ENCODE measurements at places on chromosomes 1 and 21.

GRCh38 chr21:44831227-44831860 is 13.5 kb upstream of the SUMO3 start:
- DNase-seq = no peak

GRCh38 chr1:47785561-47786271 is 211.5 kb downstream of the TRABD2B start:
- no peak for DNase-seq

- DNase-seq = no peak
Measured at GRCh38 chr1:87119541-87120140, 205.2 kb downstream of the HS2ST1 start.

- no peak for DNase-seq
Measured at GRCh38 chr1:118949315-118949714, 38.8 kb downstream of the TBX15 start.

GRCh38 chr1:205229399-205229871 is 1.7 kb downstream of the TMCC2 start:
- peak; percentile 41 for DNase-seq

DNA sequence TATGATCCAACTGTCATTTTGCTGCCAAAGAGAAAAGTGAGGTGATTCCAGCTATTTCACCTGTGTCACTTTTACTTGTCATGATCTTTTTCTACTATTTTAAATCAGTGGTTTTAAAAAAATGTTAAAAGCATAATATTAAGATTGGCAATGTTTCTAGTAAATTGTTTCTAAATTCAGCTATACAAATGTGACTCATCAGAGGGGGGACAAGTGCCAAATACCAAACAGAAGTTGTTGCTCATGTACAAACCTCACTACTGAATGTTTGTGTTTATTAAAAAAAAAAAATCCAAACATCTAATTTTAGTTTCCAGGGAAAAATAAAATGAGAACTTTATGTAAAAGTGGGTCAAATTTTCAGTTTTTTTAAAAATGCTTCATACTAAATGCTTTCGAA is 346.2 kb upstream of the SNX7 start:
- no peak for DNase-seq

DNA sequence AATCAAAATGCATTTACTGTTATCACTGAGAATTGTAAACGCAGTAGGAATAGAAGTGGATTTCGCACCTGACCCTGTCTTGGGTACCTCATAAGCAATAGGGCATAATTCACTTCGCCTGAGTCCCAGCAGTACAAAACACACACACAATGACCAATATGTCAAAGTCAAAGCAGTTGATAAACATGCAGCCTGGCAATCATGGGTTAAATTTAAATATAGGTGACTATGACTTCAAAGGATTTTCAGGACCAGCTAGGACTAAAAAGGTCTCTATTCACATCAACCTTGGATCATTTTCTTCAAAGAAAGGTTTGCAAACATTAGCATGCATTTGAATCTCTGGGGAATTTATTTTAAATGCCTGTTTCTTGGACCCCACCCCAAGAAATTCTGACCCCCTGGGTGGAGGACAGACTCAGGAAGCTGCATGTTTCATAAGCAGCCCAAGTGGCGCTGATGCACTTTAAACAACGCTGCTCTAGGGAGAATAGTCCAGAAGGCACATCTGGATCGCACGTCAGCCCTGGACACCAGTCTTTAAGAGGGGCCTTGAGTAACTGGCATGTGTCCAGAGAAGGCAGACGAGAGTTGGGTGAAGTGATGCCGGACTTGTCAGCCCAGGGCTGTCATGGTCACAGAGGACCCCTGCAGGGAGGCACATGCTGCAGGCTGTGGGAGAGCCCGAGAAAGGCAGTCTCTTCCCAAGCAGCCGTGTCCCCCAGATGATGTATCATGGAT is 55.7 kb upstream of the EFHD2 start:
- DNase-seq = no peak

GRCh38 chr1:19330449-19331135 is 18.5 kb downstream of the SLC66A1 start:
- DNase-seq = no peak

- DNase-seq = no peak
Measured at GRCh38 chr1:182676274-182676673, 8.1 kb downstream of the RGS8 start.

GRCh38 chr1:206666954-206667665 is 17.6 kb upstream of the MAPKAPK2 start:
- DNase-seq = no peak

- DNase-seq = no peak
Measured at GRCh38 chr1:209227171-209227570, 356.3 kb upstream of the CAMK1G start.

- DNase-seq = no peak
Measured at GRCh38 chr1:48221122-48221521, 1.4 kb upstream of the SLC5A9 start.

DNA sequence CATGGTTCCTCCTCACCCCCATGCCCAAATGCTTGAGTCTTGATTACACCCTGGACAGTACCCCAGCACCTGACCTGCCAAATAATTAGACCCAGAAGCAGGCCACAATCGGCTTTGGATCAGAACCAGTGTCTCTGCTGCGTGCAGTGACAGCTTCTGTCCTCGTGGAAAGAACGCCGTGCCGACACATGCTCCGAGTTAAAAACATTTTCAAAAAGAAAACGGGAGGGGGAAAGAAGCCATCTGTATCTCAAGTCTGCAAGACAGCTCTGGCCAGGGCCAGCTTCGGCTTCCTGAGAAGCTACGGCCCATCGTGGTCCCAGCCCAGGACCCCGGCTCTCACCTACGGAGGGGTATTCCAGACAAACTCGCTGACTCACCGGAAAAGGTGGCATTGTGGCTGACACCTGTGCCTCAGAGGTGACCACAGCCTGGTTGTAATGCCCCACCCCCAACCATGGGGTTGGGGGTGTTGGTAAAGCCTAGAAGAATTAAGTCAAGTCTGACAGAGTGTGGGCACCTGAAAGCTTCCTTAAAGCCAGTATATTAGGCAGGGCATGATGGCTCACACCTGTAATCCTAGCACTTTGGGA is 25.8 kb downstream of the SSBP3 start:
- no peak for DNase-seq

- DNase-seq = no peak
Measured at GRCh38 chr1:37391211-37392011, 83.0 kb upstream of the ZC3H12A start.

GRCh38 chr21:29538115-29538514 is 239.4 kb downstream of the BACH1 start:
- no peak for DNase-seq

- DNase-seq = no peak
Measured at GRCh38 chr1:205714190-205714905, 34.0 kb upstream of the SLC45A3 start.

GRCh38 chr1:55560266-55560665 is 345.1 kb upstream of the USP24 start:
- no peak for DNase-seq

GRCh38 chr1:57492586-57493226 is 68.8 kb upstream of the DAB1 start:
- no peak for DNase-seq

GRCh38 chr1:221753828-221754188 is 11.9 kb upstream of the DUSP10 start:
- DNase-seq = no peak

GRCh38 chr1:24155011-24155782 is 12.3 kb upstream of the IL22RA1 start:
- DNase-seq = no peak

- DNase-seq = no peak
Measured at GRCh38 chr1:35115459-35116383, 36.5 kb downstream of the ZMYM1 start.

- no peak for DNase-seq
Measured at GRCh38 chr1:159098596-159098995, 22.0 kb upstream of the AIM2 start.

- no peak for DNase-seq
Measured at GRCh38 chr1:3012456-3013291, 8.6 kb upstream of the ACTRT2 start.

- no peak for DNase-seq
Measured at GRCh38 chr1:39158327-39159086, 46.0 kb upstream of the MACF1 start.

- DNase-seq = no peak
Measured at GRCh38 chr1:227886503-227886961, 61.2 kb downstream of the WNT9A start.

All from T-helper 22 cell (primary cell).